LoVo (cell line): ENCODE measurements at places on chromosomes 7 and 10.
A peak's percentile ranks its signal among the peaks of the same experiment; 100 is the strongest.

DNA sequence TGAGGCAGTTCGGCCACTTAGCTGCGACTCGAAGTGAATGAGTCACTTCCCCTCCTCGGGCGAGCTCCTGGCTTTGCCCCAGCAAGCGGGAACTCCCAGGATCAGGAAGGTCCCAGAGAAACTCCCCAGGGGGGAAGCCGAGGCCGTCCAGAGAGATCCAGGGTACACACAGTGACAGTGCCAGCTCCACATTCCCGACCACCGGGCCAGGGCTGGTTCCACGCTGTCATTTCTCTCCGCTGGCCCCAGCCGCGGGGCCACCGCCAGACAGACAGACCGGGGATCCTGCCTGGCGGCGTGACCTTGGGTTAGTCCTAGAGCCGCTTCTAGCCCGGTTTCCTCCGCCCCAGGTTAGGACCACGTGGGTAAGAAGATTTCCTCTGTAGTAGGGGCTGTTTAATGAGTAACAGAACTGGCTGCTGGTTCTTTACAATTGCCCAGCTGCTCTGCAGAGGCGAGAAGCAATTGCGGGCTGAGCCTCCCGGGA is 463 bp upstream of the UPP1 start:
- DNase-seq, result peak; percentile 94

- no peak for DNase-seq
These were observed 9.9 kb downstream of the DCLRE1A start for GRCh38 chr10:113843972-113844485.

DNA sequence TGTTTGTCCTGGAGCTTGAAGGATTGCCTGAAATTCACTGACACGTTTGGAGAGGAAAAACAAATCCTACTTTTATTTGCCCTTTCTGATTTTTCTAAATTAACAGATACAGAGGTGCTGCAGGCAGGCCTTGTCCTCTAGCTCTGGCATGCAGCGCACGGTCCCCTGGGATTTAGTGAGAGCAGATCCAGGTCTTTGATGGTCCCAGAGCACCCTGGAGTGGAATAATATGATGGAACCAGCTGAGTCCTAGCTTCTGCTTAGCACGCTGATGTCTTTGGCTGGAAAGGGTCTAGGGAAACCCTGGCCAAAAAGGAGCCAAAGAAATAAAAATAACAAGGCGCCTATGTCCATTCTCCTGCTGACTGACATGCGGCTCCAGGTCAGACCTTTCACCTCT is 40.5 kb downstream of the C10orf120 start:
- DNase-seq, result no peak

- DNase-seq, result no peak
These were observed 339.0 kb upstream of the ZMIZ1 start for GRCh38 chr10:78729800-78730199.

- no peak for DNase-seq
These were observed 230.4 kb upstream of the BMPER start for GRCh38 chr7:33674804-33675411.

GRCh38 chr7:128913870-128914565 is 3.5 kb upstream of the KCP start:
- no peak for DNase-seq
